PC-3 (cell line): ENCODE measurements at places on chromosomes 1 and 21.
A peak's percentile ranks its signal among the peaks of the same experiment; 100 is the strongest.

DNA sequence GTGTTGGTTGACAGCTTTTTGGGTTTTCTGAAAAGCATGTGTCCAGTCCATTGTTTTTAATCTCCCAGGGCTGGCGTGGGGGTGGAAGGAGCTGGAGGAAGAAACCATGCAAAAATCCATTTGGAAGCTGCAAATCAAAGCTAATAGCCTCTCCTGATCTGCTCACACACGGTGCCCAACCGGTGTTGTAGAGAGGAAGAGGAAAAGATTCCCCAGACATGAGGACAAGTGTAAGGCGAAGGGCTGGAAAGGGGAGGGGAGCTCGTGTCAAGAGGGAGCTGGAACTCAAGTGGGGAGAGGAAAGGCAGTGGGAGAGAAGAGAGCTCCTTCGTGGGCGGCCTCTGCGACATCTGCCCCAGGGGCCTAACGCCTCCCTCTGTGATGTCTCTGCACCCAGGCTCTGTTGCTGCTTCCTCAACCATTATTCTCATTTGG lies 112.3 kb upstream of the IRF2BP2 start:
- no peak for DNase-seq

- DNase-seq = peak; percentile 6
These were observed 319.4 kb downstream of the BRINP2 start for GRCh38 chr1:177490036-177490639.

- no peak for DNase-seq
These were observed 75.6 kb downstream of the TAS1R2 start for GRCh38 chr1:18783705-18784481.

- DNase-seq = no peak
These were observed 59.1 kb downstream of the PTGFR start for GRCh38 chr1:78549891-78550290.

GRCh38 chr21:32966120-32966519 lies 59.6 kb upstream of the OLIG2 start:
- no peak for DNase-seq

- DNase-seq = no peak
These were observed 2.4 kb downstream of the NPHP4 start for GRCh38 chr1:5989731-5990271.

DNA sequence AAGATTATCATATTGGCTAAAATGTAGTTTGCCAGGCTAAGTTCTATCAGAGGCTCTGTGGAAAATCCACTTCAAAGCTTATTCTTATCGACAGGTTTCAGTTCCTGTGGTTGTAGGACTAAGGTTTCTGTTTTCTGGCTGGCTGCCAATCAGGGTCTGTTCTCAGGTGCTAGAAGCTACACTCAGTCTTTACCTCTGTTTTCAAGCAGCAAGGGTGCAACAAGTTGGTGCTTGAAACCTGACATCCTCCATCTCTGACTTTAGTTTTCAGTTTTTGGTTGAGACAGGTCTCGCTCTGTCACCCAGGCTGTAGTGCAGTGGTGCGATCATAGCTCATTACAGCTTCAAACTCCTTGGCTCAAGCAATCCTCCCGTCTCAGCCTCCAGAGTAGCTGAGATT lies 15.3 kb upstream of the TMCO2 start:
- DNase-seq = no peak

DNA sequence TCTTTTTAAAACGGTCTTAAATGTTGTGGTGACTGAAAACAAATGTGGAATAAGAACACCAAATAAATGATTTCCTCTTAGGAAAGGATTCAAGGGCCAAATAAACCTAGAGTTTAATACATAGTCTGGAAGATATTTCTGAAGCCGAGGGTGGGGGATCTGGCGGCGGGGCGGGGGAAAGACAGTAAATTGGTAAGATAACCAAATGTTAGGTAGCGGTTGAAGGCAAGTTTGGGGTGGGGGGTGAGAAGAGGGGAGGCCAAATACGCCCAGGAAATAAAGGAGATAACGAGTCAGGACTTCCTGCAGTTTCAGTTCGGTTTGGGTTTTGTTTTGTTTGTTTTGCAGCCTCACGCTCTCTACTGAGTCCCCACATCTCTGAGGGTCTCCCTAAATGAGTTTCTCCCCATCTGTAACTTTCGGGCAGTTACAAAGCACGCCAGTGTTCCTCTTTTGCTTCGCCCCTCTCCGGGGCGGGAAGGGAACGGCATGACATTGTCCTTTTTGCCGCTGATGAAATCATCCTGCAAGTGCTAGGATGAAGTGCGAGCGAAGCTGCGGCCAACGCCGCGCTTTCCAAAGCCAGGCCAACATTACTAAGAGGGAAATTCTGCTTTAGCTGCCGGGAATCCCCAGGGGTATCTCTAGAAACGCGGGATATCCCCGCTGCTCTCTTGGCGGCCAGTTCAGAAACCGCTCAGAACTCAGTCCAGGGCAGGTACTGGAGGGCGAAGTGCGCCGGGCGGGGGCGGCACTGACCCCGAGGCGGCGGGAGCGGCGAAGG lies 844 bp downstream of the NIBAN1 start:
- peak; percentile 28 for DNase-seq

DNA sequence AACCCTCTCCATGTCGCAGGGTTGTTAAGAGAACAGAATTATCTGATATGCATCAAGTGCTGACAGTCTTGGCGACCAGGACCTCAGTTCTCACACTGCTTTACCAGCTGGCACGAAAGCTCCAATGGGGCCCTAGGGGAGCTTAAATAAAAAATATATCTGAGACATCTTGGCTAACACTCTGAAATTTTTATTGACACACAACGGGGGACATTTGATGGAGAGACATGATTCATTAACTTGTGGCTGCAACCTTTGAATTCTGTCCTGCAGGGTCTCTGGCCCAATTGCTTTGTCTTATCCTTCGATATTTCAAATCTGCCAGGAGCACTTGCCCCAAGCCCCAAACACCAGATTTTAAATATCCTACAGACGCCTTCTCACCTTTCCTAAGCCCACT lies 567.0 kb downstream of the AJAP1 start:
- DNase-seq = no peak

- DNase-seq = no peak
These were observed 24.9 kb downstream of the MORC3 start for GRCh38 chr21:36344931-36345330.

DNA sequence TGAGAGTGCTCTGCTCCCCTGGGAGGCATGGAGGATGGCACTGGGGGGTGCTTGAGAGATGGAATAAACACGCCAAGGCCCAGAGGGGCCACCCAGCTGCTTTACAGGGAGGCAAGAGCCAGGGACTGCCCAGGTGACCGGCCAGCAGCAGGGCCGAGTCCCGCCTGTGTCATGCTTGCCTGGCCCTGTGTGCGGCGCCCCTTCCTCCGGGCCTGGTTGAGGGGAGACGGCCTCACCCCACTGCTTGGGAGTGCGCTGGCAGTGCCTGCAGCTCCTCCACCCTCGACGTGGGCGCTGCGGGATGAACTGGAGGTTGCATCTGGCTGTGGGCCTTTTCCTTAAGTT lies 33.1 kb upstream of the COL6A2 start:
- no peak for DNase-seq

DNA sequence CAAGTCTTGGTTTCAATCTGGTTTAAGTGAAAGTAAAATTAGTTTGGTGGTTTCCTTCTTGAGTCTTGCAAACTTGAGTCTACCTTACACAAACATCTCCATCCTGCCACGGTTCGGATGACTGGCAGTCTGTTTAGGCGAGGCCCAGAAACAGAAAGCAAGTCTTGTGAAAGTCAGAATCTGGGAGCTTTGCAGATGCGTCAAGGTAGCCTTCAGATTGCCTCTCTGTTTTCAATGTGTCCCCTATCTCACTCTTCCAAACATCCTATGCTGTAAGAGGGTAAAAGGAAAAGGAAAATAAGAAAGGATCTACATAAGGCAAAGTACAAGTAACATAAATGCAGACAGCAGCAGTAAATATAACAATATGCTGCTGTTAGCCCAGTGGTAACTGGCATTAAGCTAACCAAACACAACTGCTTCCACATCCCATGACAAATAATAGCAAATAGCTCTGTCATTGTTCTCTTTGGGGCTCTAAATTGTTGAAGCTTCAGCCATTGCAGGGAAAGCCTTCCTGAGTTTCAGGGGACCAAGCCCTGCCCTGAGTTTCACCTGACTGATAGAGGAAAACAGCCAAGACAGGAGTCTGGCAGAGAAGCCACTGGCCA lies 26.2 kb upstream of the C1orf105 start:
- peak; percentile 69 for DNase-seq

- DNase-seq = no peak
These were observed 99.8 kb downstream of the PTGER3 start for GRCh38 chr1:70947835-70948234.

- no peak for DNase-seq
These were observed 7.1 kb downstream of the FHL3 start for GRCh38 chr1:37998089-37998808.

DNA sequence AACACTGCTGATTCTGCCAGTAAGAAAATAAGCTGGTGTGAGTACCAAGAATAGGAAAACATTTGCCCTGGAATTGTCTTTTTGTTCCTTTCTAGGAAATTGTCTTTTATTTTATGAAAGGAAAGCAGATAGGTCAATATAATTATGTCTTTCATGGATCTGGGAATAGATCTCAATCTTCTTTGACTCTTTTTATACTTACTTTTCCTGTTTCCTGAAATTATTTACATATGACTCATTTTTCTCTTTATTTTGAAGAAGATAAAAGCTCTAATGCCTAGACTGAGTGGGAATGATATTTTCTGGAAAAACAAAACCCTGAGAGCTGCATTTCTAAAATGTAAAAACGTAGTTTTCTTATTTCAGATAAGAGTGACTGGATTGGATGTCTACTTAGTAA lies 100.1 kb downstream of the MAN1A2 start:
- no peak for DNase-seq

DNA sequence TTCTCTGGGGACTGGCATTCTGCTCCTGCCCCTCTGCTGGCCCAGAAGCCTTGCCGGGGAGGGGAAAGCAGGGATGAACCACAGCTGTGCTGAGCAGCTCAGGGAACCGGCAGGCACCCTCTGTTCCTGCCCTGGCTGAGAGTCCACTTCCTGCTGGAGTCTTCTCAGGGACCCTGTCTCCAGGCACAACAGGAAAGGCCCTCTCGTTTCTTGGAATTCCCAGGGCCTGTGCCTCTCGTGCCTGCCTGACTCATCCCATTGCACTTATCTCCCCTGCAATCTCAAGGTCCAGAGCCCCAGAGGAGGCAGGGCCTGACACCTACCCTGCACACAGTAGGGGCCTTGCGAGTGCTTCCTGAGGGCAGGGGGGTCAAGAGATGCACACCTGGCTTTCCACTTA lies 1.1 kb upstream of the EDN2 start:
- DNase-seq = peak; percentile 45

DNA sequence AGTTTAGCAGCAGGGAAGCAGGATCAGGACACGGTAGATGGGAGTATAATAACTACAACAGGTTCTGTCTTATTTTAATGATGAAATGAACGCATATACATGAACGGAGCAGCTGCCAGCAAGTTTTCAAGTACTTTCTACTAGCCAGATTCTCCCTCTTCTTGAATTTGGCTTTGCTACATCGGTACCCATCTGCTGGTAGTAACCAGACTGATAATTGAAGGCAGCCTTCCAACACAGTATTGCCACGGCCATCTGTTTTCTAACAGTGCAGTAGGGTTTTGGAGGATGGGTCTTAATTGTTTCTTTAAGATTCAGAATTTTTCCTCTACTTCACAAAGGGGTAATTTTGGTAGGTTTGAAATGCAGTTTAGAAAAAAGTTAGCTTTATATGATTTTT lies 33.4 kb downstream of the CENPF start:
- no peak for DNase-seq

DNA sequence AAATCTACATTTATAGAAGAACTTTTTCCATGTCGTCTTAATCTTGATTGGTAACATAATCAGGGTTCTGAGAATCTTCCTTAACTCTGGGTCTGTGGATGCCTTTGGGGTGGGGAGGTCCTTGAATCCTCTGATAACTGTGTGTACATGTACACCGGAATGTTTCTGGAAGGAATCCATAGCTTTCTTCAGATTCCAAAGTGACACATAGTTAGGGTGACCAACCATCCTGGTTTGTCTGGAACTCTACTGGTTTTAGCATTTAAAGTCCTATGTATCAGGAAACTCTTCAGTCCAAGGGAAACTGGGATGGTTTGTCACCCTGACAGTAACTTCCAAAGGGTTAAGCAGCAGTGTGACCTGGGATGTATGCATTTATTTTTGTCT lies 16.8 kb downstream of the STRIP1 start:
- no peak for DNase-seq

GRCh38 chr1:11977625-11978024 lies 2.6 kb upstream of the MFN2 start:
- no peak for DNase-seq

DNA sequence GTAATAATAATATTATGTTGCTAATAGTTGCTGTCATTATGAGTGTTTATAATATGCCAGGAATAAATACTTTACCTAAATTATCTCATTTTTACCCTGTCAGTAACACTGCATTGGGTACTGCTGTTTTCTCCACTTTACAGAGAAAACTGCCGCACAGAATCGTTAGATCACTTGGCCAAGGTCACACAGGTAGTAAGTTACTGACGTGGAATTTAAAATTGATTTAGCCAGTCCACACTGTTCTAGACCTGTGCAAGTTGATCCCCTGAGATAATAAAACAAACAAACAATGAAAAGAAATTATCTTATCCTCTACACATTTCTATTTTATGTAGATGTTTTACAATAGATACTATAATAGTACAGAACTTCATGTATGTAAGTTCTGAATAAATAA lies 174.1 kb downstream of the ROR1 start:
- no peak for DNase-seq

- no peak for DNase-seq
These were observed 7.5 kb upstream of the PARK7 start for GRCh38 chr1:7953850-7954609.

DNA sequence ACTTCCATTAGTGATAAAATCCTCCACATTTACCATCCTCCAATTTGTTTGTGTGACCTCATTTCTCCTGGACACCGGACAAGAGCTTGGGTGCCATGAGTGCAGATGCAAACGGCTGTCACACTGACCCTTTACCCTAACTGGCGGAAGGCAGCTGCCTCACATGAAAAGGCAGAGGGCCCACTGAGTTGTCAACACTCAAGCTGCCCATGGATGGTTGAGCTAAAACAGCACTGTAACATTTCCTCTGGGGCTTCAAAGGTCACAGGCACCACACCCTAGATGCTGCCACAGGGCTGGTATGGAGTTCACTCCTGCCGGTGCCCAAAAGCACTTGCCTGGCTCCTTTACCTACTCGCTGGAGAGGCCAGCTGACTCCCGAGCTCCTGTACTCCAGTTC lies 653.4 kb downstream of the KCNT2 start:
- DNase-seq = no peak
